Stimulated activated naive CD4-positive, alpha-beta T cell (primary cell): ENCODE measurements at places on chromosomes 12 and 14.

- no peak for DNase-seq
Observed at GRCh38 chr14:61545726-61546455, 149.4 kb upstream of the HIF1A start.

- DNase-seq, result no peak
Observed at GRCh38 chr12:3532931-3533702, 42.1 kb downstream of the PRMT8 start.

DNA sequence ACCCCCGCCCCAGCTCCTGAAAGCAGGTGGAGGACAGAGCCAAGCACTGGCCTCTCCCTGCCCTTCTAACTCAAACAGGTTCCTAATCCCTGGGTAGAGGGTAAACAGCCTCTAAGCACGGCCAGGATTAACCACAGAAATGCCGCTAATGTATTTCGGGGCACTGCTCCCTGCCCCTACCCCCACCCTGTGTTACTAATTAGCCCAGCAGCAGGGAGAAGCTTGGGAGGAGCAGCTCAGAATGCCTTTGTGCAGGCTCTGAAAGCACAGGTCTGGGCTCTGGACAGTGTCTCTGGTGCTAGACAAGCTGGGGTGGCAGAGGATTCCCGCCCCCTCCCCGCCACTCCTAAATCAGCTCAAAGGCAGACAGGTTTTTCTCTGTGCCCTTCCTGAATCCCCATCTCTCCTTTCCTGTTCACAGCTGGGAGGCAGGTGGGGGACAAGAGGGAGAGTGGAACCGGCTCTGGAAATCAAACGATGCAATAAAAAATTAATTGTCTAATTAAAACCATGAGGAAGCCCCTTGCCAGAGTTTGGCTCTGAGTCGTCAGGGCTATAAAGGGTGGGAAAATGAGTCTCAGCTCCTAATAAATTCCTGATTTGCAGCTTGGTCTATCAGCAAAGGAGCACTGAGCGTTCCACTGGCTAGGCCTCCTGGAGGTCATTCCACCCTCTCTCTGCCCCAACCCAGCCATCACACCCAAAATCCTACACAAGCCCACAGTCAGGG, 53.0 kb downstream of the SMUG1 start:
- DNase-seq, result no peak

DNA sequence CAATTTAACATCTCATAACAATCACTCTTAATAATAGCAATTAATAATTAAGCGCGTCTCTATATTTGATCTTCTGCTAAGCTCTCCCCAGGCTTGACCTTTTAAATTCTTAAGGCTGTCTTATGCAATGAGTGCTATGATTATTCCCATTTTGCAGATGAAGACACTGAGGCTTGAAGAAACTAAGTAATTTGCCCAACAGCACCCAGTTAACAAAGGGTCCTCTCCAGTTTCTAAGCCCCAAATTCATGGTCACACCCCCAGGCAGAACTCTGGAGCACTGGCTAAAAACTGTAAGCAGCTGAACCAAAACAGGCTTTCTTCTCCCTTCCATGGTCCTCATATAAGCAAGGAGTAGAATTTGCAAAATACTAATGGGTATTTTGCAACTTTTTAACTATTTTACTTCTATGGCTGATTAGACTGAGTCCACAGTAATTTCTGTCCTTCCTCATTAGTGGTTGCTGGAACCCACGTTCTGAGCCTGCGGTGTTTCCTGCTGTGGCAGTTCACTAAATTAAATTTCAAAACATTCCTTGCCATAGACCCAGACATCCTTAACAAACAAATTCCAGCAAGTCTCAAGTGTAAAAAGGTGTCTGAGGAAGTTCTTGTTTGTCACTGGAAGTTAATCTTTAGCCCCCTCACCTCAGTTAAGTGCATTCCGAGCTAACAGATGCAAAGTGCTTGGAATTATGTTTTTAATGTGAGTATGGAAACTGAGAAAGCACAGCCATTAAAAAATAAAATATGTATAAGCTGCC, 76.5 kb downstream of the TMEM132D start:
- DNase-seq, result no peak

- no peak for DNase-seq
Observed at GRCh38 chr14:63164108-63164683, 40.0 kb upstream of the RHOJ start.

GRCh38 chr12:14965221-14965620, 3.8 kb upstream of the ARHGDIB start:
- DNase-seq, result no peak

GRCh38 chr12:59321278-59321677, 274.6 kb upstream of the SLC16A7 start:
- DNase-seq, result no peak

GRCh38 chr14:36658123-36659009, 3.3 kb upstream of the PAX9 start:
- DNase-seq, result no peak

DNA sequence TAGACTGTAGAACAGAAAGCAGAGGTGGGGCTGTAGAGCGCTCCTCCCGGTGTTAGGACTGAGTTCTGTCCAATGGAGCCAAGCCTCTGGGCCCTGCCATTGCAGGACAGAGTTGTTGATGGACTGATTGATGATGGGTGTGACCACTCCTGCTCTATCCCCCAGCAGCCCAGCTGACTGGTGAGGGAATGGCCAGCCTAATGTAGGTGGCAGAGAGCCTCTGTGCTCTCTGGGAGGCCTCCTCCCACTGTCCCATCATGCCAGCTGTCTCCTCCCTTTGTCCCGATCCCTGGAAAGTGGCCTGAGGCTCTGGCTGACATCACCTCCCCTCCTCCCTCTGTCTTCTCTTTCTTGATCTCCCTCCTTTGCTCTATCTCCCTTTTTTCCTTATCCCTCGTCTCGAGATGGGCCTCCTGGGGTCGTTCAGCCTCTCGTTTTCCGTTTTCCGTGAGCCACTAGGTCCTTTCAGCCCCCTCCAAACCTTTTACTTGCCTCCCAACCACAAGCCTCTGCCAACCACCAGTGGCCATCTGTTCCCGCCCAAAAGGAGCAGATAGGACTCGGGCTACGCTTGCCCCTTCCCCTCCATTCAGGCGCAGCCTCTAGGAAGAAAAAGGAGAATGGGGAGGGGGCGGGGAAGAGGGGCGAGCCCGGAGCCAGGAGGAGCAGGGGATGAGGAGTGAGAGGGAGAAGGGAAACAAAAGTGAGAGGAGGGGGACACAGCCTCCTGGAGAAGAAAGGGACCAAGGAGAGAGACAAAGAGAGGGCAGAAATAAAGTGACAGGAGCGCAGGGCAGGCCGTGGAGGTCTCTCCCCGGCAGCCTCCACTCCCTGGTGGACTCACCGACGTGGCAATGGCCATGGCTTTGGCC, 572 bp downstream of the EFS start:
- DNase-seq, result no peak

- DNase-seq, result no peak
Observed at GRCh38 chr12:51793201-51793600, 55.3 kb downstream of the FIGNL2 start.

DNA sequence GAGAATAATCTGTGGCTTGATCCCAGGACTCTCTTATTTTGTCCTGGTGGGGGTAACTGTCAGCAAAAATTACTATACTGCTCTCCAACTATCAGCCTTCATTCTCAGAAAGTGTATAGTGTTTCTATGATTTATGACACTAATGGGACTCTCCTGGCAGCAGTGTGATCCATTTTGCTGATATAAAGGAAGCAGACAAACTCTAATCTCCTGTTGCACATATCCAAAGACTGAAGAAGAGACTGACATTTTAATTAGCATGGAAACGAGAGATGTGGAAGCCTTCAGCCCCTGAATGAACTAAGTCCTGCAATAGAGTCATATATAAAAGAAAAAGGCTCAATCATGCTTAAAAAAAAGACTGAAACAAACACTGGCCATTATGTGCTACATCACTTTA, 127.8 kb upstream of the SSTR1 start:
- no peak for DNase-seq

GRCh38 chr12:12432364-12432763, 75.5 kb downstream of the BORCS5 start:
- no peak for DNase-seq

DNA sequence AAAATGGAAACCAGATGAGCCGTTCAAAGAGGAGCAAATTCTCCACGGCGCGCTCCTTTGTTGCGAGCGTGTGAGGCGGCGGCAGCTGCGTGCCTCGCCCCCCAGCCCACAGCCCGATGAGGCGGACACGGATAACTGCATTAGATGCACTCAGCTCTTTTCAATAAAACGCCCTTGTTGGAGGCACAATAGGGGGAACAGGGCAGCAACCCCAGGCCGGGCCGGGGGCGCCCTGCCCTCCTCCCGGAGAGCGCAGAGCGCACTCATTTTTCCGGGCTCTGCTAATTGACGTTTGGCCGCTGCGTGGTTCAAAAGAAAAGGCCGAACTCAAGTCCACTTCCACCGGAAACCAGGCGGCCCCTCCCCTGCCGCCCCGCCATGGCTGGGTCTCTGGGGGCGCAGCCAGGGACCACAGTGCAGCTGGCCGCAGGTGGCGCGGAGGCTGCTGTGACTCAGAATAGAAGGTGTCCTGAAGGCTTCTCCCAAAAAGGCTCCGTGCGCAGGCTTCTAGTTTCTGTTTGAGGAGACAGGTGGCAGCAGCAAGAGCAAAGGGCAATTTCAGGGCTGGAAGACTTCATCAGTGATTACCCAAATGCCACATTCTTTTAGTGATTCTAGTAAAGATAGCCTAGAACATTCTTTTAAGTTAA, 29.0 kb upstream of the SMOC1 start:
- no peak for DNase-seq

- no peak for DNase-seq
Observed at GRCh38 chr12:110756611-110757010, 13.9 kb upstream of the PPP1CC start.

DNA sequence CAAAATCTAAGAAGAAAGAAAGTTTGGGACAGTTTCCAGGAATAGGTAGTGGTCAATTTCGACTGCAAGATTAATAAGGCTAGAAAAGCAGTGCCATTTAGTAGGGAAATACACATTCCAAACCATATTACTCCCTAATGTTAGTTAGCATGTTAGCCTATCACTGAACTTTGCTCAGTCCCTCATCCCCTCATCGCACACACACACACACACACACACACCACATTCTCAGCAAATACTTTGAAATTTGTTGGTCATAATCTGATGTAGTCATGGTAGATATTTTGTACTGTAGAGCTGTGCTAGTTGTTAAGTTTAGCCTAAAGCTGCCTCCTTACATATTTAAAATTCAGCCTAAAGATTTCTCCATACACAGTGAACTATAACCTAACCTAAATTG, 64.0 kb downstream of the MYF5 start:
- DNase-seq, result no peak
